ENCODE measurements at places on chromosomes 13 and 19.

- no peak for DNase-seq
Observed at GRCh38 chr19:18171605-18172327, 1.8 kb upstream of the IFI30 start.

- no peak for DNase-seq
Observed at GRCh38 chr19:48806518-48806817, 4.4 kb downstream of the BCAT2 start.

DNA sequence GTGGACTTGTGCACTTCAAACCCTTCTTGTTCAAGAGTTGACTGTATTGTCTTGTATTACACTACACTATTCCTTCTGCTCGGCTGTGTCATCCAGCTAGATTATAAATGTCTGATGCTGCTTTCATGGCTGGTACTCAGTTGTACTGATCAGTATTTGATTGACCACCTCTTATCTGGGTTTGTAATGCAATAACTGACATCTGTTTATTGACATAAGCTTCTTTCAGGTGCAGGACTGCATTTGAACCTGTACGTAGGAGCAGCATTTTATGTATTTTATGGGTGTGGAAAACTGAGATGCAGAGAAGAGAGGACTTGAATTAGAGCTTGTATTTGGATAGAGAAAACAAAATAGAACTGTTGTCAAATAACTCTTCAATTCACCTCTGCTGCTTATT lies 309.2 kb downstream of the FGF9 start:
- no peak for DNase-seq

DNA sequence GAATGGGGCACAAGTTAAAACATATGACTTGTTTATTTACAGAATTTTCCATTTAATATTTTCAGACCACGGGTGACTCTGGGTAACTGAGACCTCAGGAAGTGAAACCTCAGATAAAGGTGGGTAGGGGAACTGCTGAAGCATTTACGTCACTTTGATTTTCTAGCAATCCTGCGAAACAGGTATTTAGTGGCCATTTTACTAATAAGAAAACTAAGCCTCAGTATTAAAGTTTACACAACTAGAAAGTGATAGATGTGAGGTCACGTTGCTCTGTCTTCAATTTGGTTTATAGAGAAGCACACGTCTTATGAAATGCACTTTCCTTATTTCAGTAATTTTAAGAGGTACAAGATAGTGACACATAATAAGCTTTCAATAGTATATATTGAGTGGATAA lies 402.8 kb downstream of the FGF9 start:
- DNase-seq: no peak

DNA sequence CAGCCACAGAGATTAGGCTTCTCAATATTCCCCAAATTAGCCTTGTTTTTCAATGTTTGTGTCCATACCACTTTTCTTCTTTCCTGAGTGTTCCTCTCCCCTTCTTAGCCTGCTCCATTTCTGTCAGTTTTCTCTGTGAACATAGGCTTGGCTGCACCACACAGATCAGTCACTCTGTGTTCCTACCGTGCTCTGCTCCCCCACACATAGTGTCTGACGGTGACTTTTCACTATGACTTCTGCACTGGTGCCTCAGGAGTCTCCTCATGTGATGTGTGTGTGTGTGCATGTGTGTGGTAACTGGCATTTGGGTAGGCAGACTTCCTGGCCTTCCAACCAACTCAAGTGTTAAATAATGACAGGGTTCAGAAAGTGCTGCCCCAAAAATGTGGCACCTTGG lies 47.9 kb upstream of the MYCBP2 start:
- no peak for DNase-seq

- no peak for DNase-seq
Observed at GRCh38 chr19:32458500-32459123, 53.0 kb downstream of the DPY19L3 start.

DNA sequence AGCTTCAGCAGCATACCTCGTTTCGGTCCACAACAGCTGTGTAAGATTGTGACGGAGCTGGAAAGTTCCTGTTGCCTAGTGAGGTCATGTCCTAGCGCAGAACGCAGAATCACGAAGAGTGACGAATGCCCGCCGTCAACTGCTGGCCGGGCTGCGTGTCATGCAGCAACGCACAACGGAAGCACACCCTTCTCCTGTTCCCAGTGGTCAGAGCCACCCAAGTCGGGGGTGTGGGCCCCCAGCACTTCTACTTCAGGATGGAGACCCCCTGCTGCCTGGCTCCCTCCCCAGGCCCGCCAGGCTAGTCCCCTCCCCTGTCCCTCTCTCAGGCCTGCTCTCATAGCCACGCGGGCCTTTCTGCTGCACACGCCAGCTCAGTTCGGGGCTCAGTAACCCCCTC lies 25.9 kb downstream of the C2CD4C start:
- no peak for DNase-seq

- no peak for DNase-seq
Observed at GRCh38 chr13:50131920-50132903, 117.0 kb downstream of the KCNRG start.

GRCh38 chr13:104487006-104487405 lies 1420.8 kb upstream of the SLC10A2 start:
- DNase-seq: no peak

- DNase-seq: no peak
Observed at GRCh38 chr13:59587971-59588716, 575.6 kb downstream of the DIAPH3 start.

- DNase-seq: no peak
Observed at GRCh38 chr13:113036401-113036800, 67.4 kb downstream of the MCF2L start.

- no peak for DNase-seq
Observed at GRCh38 chr13:107715496-107715895, 499.8 kb downstream of the LIG4 start.

DNA sequence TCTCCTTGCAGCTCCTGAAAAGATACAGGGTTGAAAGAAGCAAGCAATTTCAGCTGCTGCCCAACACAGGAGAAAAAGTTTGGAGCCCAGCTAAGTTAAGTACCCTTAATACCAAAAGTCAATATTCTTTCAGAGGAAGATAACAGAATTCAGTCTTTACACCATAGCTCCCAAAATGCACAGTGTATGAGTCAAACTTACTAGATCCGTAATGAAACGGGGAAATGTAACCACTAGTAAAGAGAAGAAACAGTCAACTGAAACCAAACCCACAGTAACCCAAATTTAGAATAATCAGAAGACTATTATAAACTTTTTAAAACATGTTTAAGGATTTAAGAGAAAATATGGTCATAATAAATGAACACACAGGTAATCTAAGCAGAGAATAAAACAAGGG lies 45.2 kb downstream of the SUCLA2 start:
- no peak for DNase-seq

DNA sequence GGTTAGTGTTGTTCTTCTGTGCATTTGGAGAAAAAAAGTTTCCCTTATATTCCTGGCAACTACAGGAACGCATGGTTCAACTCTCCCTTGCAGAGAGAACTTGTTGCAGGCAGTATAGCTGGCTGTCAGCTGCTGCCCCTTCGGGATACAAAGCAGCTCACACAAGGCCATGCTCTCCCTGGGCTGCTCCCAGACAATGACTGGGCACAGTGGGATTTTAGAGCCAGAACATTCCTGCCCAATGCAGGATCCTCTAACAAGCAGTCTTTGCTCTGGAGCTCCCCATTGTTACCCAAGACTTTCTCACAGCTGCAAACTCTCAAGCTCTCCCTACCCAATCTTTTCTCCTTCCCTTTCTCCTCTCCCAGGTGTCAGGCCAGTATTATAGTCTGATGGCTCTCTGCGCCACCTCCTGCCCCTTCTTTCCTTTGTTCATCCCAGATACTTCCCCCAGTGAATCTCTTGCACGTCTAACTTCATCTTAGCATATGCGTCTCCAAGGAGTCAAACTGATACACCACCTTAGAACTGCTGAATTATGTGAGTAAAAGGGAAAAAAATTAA lies 27.5 kb upstream of the SERPINE3 start:
- no peak for DNase-seq

GRCh38 chr13:79384022-79384610 lies 21.9 kb downstream of the RBM26 start:
- no peak for DNase-seq

- no peak for DNase-seq
Observed at GRCh38 chr13:107450431-107450830, 764.9 kb downstream of the LIG4 start.

DNA sequence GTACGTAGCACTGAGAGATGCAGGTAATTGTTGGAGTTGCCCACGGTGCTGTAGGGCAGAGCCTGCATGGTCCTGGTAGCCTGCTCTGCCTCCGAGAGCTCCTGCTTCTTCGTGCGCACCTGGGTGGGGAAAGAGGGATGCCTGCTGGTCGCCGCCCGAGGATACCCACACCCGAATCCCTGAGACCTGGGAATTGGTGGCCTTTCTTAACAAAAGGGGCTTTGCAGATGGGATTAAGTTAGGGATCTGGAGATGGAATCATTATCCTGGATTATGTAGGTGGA lies 9.4 kb downstream of the C3 start:
- no peak for DNase-seq

- no peak for DNase-seq
Observed at GRCh38 chr19:18262917-18263316, 11.3 kb downstream of the IQCN start.

DNA sequence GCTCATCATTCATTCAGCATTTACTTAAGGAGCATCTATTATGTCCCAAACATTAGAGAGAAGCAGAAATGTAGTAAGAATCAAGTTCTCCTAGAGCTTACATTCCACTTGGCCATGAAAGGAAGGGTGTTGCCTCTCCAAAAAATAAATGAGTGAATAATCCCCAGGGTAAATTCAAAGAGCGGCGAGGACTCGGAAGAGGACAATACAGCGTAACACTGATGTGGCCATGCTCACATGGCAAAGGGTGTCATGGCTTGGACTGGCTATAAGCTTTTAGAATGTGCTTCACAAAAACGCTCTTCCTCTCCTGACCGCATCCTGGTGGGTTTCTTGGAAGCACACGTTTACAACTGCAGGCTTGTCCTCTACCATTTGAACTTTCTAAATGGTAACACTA lies 290.2 kb downstream of the IRS2 start:
- DNase-seq: no peak

- DNase-seq: no peak
Observed at GRCh38 chr19:51891193-51891747, 3.5 kb upstream of the ZNF577 start.

DNA sequence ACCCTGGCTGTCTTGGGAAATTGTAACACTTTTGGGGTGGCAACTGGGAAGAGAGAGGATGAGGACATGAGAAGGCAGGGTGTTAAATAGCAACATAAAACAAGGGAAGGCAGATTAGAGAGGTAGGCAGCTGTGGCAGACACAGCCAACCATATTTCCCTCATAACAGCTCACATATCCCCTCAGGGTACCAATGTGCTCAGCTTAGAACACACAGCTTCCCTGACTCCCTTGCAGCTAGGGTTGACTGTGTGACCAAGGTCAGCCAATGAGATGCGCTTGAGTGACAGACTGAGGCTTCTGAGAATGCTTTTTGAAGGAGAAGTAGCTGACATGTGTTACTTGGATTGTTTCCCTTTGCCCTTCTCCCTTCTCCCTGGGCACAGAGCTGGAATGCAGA lies 28.8 kb upstream of the SPATA13 start:
- no peak for DNase-seq

DNA sequence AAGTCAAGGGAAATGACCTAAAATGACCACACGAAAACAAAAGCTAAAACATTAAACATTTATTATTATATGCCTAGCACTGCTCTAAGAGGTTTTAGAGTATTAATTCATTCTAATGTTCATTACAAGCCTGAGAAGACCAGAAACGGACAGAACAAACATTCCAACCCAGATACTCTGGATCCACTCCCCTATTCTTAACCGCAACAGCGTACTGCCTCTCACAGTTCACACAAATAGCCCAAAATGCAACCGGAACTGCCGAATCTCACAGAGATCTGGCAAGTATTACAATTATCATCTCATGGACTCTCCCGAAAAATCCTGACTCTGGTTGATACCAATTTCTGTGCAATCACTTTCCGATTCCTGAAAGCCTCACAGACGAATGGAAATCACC lies 1.4 kb downstream of the ZNF780B start:
- DNase-seq: no peak

DNA sequence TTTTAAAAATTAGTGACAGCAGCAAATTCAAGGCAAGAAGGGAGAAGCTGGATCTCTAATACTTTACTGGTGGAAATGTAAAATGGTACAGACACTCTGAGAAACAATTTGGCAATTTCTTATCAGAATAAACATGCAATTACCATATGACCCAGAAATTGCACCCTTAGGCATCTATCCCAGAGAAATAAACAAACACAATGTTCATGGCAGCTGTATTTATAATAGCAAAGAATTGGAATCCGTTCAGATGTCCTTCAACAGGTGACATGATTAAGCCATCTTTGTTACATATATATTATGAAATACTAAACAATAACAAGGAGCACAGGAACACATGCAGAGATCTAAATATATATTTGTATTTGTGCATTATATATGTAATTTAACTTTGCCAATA lies 756.5 kb downstream of the SLITRK1 start:
- no peak for DNase-seq

DNA sequence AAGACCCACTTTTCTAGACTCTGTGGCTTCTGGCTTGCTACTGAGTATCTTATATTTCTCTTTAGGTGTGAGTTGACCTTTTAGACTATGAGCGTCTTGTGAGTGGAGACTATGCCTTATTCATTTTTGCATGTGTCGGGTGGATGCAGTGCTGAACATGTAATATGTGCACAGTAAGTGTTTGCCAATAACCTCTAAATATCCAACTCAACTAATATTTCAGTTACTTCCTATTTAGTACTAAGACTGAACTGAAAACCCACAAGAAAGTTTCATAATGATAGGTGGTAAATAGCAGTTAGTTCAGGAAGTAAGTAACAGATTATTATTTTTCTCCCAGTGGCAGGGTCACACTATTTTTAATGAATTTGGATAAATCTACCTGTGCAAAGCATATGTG lies 269.3 kb downstream of the KCNRG start:
- DNase-seq: no peak

GRCh38 chr13:101398191-101398590 lies 18.1 kb downstream of the NALCN start:
- DNase-seq: no peak

DNA sequence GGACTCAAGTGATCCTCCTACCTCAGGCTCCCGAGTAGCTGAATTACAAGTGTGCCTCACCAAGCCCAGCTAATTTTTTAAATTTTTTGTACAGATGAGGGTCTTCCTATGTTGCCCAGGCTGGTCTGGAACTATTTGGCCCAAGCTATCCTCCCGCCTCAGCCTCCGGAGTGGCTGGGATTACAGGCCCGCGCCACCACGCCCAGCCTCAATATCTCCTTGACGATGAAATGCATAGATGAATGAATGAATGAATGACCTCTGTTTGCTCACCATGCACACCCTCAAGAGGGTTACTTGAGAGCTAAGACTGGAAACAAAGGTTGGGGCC lies 14.9 kb upstream of the AP1M2 start:
- no peak for DNase-seq

- DNase-seq: no peak
Observed at GRCh38 chr13:102870677-102871415, 25.0 kb downstream of the ERCC5 start.

DNA sequence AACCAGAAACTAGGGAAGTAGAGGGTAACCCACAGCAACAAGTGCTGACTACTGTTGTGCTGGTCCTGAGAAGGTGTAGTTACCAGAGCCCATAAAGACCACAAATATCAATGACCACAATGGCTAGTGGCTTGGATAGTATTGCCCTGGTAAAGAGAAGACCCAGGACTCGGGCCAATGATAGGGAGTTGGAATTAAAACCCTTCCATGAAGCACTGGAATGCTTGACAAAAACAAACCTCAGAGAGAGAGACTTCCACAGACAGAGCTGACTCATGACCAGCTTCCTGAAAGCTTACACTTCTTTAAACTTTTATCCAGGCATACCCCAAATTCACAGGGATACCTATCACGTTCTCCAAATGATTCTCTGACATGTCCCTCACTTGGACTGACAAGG lies 60.5 kb downstream of the WDR87 start:
- no peak for DNase-seq
